ENCODE measurements at places on chromosomes 5 and 9.

- DNase-seq = no peak
Measured at GRCh38 chr5:8241076-8241475, 372.1 kb downstream of the MTRR start.

- no peak for DNase-seq
Measured at GRCh38 chr5:35095366-35095765, 47.6 kb upstream of the AGXT2 start.

DNA sequence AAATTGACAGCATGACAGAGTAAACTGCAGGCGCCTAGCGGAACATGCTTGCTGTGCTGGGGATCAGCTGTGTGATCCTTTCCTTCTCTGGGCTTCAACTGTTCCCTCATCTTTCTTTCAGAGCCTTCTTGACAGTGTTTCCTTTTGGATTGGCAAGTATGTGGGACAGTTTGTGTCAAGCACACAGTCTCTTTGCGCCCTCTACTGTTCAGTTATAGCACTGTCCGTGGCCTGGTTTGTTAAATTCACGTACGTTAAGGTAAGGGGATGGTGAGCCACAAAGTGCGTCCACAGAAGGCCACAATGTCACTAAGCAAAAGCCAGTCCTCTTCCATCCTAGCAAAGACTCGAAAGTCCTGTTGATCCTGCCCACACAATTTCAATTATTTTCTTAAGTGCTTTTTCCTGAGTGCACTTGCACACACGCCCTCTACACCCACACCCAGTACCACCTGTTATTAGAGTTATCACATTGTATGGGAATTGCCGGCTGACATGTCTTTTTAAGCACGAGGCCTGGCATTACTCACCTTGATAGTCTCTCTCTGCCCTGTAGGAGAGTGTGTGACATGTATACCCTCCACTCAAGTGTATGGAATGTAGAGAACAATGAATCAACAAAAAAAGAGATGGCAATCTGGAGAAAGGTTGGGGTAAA, 22.5 kb upstream of the PTPN3 start:
- DNase-seq = no peak

- no peak for DNase-seq
Measured at GRCh38 chr9:96852676-96853075, 1.6 kb downstream of the ZNF782 start.

DNA sequence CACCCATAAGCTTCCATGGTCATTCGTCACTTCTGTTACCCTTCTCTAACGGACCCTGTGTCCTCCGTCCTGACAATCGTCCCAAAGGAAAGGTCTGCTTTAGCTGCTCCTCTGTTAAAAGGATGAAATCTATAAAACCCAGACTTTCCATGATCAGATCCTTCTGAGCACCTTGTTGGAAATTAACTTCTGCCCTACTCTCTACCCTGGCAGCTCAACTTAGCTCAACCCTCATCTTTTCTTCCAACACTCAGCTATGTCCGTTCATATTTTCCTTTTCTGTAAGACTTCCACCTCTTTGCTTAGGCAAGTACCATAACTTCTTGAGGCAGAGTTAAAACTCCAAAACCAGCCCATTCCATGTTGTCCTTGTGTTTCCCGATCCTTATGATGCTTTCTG, 205.4 kb downstream of the SPATA31A6 start:
- no peak for DNase-seq

DNA sequence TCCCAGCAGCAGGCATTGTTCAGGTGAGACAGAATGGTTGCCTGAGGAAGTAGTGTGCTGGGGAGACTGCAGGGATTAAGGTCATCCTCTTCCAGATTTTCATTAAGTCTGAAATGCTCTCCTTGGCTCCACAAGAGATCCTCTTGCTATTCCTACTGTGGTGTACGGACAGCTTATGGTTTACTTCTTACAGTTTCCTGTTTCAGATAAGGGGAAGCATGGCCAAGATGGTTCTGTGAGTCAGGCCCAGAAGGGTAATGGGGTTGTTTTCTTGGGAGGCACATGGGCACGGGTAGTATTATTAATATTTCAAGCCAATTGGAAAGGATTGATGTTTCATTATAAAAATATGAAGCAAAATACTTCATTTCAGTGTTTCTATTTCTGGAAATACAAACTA, 42.9 kb downstream of the GLRX start:
- DNase-seq = no peak

- no peak for DNase-seq
Measured at GRCh38 chr5:97004423-97005060, 68.7 kb downstream of the LNPEP start.
